AG20443 (cell line): ENCODE measurements at places on chromosomes 12 and 14.

GRCh38 chr14:105622329-105622955 lies 96.1 kb downstream of the TMEM121 start:
- no peak for DNase-seq

DNA sequence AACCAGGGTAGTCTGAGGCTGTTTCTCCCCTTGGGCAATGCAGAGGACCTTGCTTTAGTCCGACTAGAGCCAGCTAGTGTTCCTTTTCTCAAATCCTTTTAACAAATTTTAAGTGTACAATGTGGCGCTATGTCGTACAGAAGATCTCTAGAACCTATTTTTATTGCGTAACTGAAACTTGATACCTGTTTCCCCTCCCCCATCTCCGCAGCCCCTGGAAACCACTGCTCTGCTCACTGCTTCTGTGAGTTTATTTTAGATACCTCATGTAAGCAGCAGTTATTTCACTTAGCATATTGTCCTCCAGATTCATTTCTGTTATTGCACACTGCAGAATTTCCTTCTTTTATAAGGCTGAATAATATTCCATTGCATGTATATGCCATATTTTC lies 1092.3 kb downstream of the AACS start:
- DNase-seq = no peak

GRCh38 chr12:109695961-109696461 lies 17.6 kb upstream of the FAM222A start:
- no peak for DNase-seq

DNA sequence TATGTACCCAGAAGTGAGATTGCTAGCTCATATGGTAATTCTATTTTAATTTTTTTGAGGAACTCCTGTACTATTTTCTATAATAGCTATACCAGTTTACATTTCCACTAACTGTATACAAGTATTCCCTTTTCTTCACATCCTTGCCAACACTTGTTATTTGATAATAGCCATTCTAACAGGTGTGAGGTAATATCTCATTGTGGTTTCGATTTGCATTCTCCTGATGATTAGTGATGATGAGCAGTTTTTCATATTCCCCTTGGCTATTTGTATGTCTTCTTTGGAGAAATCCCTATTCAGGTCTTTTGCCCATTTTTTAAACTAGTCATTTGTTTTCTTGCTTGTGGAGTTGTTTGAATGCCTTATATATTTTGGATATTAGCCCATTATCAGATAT lies 121.3 kb downstream of the BBS10 start:
- DNase-seq = no peak

- peak; percentile 55 for DNase-seq
Measured at GRCh38 chr12:1691123-1692007, 495 bp downstream of the ADIPOR2 start.

- no peak for DNase-seq
Measured at GRCh38 chr12:112822056-112822455, 30.5 kb downstream of the RPH3A start.

DNA sequence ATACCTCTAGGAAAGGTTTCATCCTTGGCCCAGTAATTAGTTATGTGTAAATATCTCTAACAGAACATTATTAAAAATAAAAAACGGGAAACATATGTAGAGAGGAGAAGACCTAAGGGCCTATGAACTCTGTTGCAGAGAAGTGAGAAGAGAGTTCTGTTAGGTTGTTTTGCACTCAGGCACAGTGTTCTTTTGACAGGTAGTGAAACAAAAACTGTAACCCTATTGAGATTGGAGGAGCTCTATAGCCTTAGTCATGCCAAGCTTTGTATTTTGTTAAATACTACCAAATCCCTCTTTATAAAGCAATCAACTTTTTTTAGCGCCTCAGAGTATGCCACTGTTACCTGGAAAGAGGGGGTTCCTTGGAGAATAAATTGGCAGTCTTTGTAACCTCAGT lies 77.6 kb downstream of the CNTN1 start:
- DNase-seq = no peak

DNA sequence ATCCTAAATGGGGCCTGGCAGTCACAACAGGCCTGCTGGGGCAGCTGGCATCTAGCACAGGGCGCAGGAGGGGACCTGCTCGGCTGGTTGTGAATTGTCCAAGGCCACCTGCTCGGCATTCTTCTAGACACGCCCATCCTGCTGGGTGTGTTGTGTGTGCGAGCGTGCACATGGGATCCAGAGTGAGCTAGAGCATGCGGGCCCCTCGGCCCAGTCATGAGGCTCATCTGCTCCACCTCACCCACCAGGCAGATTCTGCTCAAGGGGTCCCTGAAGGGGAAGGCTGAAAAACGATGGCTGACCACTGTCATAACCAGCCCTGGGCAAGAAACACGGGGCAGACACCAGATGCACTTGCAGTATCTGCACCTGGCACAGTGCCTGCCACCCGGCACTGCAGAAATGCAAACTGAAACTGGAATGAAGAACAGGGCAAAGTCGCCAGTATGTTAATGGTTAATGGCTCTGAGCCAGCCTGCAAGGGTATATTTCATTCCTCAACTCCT lies 31.8 kb downstream of the MAX start:
- no peak for DNase-seq

GRCh38 chr14:62117010-62117750 lies 355.0 kb downstream of the SNAPC1 start:
- peak; percentile 63 for DNase-seq
